Kidney (tissue), 22 donors: ENCODE measurements at places on chromosomes 1 and 21. TPM values are rescaled to one million over a fixed set of nuclear protein-coding genes. Genes with fewer than 3 reads are reported as not detected.

The TRPM2 gene
- total RNA-seq = 11.5 TPM

The CD160 gene
- 0.60 TPM for total RNA-seq

The PLA2G2C gene
- total RNA-seq = 0.31 TPM

The CLCA4 gene
- total RNA-seq = 0.13 TPM

The C2CD4D gene
- 0.57 TPM for total RNA-seq

The KRTAP19-3 gene
- total RNA-seq = not detected

The SLFNL1 gene
- 0.50 TPM for total RNA-seq
